ENCODE measurements at places on chromosomes 5 and 9.
A peak's percentile ranks its signal among the peaks of the same experiment; 100 is the strongest.

GRCh38 chr5:73327908-73328455 lies 120.6 kb downstream of the FOXD1 start:
- no peak for DNase-seq

DNA sequence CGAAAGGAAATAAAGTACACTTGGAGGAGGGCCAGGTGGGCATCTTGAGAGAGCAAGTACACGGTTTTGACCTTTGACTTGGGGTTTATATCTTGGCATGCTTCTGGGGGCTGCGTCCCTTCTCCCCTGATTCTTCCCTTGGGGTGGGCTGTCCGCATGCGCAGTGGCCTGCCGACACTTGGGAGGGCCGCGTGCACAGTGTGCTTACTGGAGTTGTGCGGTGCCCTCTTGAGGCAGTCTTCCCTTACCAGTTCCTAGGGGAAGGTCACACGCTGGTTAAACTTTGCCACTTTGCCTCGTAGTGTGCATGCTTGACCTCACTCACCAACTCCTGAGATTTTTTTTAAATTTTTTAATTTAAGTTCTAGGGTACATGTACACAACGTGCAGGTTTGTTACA lies 4.3 kb upstream of the CLPTM1L start:
- no peak for DNase-seq

- no peak for DNase-seq
Observed at GRCh38 chr9:5900622-5901021, 9.9 kb downstream of the MLANA start.

- DNase-seq = no peak
Observed at GRCh38 chr5:55577353-55578060, 42.7 kb upstream of the PLPP1 start.

GRCh38 chr9:75658301-75658905 lies 232.1 kb upstream of the PCSK5 start:
- no peak for DNase-seq

- no peak for DNase-seq
Observed at GRCh38 chr9:7507566-7508270, 291.9 kb downstream of the DMAC1 start.

DNA sequence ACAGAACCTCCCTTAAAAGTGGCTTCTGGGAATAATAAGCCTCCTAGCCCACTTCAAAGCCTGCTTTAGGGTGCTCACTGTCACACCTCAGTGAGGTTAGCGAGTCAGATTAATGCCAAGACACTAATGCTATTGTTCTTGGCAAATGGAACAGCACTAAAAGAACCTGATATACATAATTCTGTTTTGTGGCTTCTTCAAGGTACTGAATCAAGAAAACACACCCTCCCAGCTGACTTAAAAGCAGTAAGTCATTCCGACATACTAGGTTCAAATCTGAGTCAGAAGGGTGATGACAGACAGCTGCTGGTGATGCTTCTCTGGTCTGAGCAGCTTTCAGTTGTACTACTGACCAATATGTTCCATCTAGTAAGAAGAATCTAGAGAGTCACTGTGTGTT lies 121.6 kb downstream of the OXCT1 start:
- DNase-seq = no peak

GRCh38 chr5:115962565-115963402 lies 509 bp downstream of the LVRN start:
- no peak for DNase-seq

- no peak for DNase-seq
Observed at GRCh38 chr5:119323601-119324000, 32.2 kb upstream of the TNFAIP8 start.

- no peak for DNase-seq
Observed at GRCh38 chr5:32419791-32420190, 24.7 kb downstream of the ZFR start.

GRCh38 chr9:70093944-70094343 lies 50.3 kb downstream of the MAMDC2 start:
- DNase-seq = no peak

- DNase-seq = peak; percentile 1
Observed at GRCh38 chr9:101119206-101119819, 90.8 kb downstream of the PLPPR1 start.

- DNase-seq = no peak
Observed at GRCh38 chr9:131874447-131874846, 134.6 kb upstream of the RAPGEF1 start.
